ENCODE measurements at places on chromosomes 4 and X.

- no peak for DNase-seq
Measured at GRCh38 chr4:39126256-39127095, 55.9 kb upstream of the WDR19 start.

GRCh38 chr4:35124106-35124505 is 1120.2 kb downstream of the ARAP2 start:
- DNase-seq = no peak

- no peak for DNase-seq
Measured at GRCh38 chr4:73741031-73741749, 821 bp downstream of the CXCL8 start.

- no peak for DNase-seq
Measured at GRCh38 chrX:13151828-13152517, 107.6 kb upstream of the FAM9C start.

DNA sequence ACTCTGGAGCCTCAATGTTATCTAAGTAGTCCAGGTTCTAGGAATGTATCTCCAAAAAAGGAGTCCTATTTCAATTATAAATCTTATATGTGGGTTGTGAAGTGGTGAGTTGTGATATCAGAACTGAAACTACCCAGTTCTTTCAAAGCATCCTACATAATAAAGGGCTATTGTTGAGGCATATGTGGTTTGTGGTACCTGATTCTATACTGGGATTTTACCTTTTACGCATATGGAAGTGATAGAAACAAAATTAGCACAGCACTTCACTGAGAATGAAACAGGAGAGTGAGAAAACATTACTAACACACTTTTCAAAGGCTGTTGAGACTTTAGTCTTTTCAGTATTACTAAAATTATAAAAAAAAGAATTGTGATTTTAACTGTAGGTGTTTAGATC is 417.7 kb upstream of the GALNT7 start:
- no peak for DNase-seq

DNA sequence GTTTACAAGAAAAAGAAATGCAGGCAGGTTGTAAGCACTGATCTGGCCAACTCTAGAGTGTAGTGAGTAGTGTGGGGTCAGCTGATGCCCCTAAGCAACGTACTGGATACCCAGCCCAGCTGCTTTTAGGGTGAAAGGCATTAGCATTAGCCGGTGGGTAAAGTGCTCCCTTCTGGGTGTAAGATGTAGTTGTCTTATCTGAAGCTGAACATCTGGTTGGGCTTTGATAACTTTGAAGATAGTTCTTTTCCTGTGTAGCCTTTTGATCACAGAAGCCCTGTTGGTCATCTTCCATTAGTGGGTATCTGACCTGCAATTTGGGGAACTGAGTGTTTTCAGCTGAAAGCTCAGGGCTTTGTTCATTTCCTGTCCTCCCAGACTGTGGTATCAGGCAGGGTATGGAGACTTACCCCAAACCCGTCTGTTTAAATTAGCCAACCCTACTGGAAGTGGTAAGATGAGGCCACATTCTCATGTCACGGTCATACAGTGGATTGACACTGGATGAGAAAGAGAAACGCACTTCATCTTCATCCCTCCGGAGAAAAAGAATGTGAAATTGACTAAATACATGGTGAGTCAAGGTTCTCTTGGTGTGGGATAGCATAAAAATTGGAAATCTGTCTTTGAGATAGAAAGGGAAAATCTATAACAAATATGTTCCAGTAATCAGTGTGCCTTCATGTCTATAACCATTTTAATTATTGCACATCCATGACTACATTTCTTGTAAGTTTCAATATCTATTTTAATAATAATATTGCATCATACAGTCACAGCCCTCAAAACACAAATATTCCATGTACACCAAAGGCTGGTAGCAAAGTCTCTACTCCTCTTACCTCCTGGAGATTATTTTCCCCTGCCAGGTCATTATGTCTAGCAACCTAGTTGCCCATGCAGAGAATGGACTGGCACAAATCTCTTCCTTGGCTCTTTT is 8.7 kb downstream of the RHOH start:
- no peak for DNase-seq

- no peak for DNase-seq
Measured at GRCh38 chr4:2402941-2403340, 15.5 kb downstream of the ZFYVE28 start.

GRCh38 chrX:51860679-51861078 is 32.7 kb upstream of the MAGED1 start:
- peak; percentile 34 for DNase-seq

DNA sequence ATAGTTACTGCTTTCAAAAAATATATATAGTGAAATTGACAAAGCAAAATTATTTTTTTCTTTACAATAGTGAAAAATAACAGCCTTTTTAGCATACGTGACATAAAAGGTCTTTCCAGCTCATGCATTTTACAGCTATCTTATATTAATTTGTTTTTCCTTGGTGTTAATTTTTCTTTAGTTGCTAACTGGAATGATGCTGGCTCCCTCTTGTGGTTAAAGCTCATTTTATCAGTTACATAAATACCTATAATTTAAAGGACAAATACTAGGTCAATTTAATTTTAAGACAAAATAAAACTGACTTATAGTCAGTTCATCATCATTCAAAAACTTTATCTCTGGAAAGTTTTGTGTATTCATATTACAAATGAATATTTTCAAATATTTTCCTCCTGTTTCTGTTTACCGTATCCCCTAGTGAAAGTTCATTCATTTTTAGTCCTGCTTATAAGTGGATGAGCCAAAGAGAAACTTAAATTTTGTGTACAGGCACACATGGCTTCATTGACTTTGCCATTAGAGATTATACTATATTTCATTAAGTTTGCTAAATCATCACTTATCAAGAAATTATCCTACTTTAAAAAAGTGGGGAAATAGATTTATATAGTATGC is 9.9 kb upstream of the ANAPC4 start:
- peak; percentile 26 for DNase-seq

- no peak for DNase-seq
Measured at GRCh38 chr4:7330811-7331681, 103.7 kb downstream of the PSAPL1 start.

DNA sequence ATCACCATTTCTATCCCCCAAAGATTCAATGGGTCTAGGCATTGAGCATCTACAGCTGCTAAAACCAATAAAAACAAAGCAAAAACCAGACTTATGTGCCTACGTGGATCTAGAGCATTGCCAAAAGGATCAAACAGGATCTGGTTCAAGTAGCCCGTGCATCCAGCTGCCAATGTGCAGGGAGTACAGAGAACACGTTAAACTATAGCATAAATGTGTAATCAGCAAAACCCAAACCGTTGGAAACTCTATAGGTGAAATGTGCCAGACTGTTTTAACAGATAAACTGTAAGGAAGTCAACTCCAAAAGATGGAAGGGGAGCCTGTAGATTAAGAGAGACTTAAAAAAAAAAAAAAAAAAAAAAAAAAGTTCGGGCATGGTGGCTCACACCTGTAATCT is 58.5 kb downstream of the APOO start:
- no peak for DNase-seq

DNA sequence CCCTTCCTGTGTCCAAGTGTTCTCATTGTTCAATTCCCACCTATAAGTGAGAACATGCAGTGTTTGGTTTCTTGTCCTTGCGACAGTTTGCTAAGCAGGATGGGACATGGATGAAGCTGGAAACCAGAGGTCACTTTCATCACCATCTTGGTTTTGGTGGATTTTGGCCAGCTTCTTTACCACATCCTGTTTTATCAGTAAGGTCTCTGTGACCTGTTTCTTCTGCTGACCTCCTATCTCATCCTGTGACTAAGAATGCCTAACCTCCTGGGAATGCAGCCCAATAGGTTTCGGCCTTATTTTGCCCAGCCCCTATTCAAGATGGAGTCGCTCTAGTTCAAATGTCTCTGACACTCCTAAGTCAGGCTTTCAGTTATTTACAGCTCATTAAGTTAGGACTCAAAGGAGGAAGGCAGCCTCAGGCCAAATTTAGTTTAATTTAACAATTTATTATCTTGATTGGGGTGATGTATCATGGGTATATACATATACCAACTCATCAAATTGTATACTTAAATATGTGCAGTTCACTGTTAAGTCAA is 169.9 kb upstream of the NDP start:
- DNase-seq = no peak

DNA sequence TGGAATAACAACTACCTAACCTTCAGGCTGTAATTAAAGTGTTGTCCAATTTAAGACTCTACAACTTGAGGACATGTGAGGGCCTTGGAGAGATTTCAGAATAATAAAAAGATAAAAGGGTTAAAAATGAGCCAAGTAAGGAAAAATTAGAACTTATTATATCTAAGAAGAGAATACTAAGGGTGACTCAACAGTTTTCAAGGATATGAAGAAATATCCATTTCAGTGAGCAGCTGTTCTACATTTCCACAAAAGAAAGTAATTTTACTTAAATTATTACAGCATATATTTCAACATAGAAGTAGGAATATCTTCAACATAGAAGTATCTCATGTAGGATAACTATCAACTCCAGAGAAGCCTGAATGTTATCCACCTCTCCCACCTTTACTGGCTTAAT is 11.3 kb downstream of the SNX12 start:
- DNase-seq = no peak

DNA sequence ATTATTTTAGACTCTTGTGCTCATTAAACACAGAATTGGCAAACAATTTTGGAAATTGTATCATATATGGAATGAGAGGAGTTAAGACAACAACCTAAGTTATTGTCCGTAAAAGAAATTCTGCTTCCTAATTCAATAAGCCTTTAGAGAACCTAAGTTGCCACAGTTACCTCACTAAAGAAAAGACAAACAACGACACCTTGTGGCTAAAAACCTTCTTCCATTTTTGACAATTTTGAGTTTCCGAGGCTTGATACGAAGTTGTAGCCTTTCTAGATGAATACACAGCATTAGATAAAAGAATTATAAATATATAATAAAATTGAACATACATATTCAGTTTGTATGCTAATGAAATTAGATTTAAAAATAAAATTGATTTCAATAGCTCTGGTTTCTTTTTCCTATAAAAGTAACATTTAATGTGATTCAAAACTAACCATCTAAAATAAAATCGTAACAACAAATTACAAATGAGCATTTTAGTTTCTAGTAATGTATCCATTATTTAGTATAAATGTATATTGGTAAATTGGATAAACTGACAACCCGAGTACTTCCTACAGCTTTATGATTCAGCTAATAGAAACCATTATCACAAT is 275.1 kb downstream of the GPM6A start:
- peak; percentile 80 for DNase-seq

DNA sequence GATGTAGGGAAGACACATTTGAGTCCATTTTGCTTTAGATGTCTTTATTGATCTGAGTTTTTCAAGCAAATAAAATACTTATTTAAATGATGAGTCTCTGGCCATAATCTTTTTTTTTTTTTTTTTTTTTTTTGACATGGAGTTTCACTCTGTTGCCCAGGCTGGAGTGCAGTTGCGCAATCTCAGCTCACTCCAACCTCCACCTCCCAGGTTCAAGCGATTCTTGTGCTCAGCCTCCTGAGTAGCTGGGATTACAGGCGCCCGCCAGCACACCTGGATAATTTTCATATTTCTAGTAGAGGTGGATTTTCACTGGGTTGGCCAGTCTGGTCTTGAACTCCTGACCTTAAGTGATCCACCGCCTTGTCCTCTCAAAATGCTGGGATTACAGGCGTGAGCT is 194.5 kb upstream of the MAD2L1 start:
- DNase-seq = no peak

GRCh38 chr4:137638934-137639333 is 106.6 kb upstream of the PCDH18 start:
- no peak for DNase-seq

GRCh38 chrX:1528186-1528883 is 8.7 kb downstream of the P2RY8 start:
- no peak for DNase-seq

DNA sequence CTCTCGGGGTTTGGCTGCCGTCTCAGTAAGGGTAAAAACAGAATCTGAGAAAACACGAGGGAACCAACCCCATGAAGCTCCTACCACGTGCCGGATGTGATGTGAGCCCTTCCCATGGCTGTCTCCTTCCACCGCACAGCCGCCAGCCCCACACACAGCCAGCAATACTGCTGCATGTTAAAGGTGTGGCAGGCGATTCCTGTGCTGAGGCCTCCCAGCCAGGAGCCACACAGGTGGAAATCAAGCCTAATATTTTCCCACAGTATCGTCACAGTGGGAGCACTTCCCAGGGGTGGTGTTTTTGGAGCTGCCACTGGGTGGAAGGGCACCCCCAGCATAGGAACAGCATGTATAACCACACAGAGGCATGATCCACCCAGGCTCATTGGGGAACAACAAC is 77.5 kb downstream of the SLC2A9 start:
- DNase-seq = no peak

DNA sequence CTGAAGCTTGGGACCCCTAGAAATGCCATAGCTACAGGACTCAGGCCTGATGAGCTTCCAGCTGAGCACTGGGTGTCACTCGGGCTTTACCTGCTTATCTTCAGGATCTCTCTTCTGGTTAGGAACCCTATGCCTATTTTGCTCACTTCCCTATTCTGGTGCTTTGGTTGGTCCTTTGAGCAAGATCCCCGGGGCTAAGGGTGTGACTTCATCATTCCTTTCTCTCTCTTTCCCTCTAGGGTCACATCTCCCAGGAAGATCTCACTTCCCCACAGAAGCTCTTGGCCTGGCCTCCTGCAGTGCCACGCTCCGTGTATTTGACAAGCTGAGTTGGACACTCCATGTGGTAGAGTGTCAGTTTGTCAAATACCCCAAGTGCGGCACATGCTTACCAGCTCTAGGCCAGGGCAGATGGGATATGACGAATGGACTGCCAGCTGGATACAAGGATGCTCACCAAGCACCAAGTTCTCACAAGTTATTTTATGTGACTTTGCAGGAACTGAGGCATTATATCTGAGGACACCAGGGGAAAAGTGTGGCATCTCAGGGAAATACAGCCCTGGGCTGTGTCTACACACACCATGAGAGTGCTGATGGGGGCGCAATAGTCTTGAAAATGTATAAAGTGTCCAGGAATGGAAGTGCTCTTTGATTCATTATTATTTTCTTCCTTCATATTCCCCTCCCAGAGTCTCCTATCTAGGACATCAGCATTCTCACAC is 21.1 kb downstream of the VSIG4 start:
- no peak for DNase-seq

DNA sequence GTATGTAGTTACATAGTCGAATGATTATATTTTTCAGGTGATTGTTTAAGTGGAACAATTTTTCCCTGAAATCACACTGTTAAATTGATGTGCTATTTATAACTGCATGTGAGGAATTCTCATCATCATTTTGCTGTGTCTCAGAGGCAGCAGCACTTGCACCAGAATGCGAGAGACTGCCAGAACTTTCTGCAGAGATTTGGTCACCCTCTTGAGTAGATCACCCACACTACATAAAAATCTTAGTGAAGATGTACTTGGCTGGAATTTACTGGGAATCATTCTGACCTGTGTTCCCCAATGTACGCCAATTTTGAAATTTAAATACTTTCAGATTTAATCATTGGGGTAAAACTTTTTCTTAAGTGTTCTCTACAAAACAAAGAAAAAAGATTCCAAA is 5.4 kb downstream of the UGT2B4 start:
- DNase-seq = no peak

DNA sequence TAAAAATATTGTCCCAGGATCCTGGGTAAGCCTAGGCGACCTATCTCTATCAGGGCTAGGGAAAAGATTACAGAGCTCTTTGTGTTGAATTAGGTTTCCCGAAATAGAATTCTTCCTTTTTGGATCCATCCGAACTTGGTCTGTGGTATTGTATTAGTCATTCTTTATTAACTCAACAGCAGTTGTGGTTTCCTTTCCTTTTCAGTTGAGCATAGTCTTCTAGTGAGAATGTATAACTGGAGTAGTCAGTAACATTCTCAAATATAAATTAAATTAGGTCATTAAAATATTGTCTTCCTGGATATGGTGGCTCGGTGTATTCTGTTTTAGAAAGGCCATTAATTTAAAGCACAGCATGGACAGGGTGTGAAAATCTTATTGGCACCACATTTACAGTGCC is 520.4 kb downstream of the NLGN4X start:
- no peak for DNase-seq
